ENCODE measurements at places on chromosomes 4 and X. TPM values are rescaled to one million over a fixed set of nuclear protein-coding genes. Genes with fewer than 3 reads are reported as not detected.

The UGT2A1 gene
- 0.59 TPM for total RNA-seq

The EDA2R gene
- total RNA-seq, result 2.5 TPM

The GPR119 gene
- total RNA-seq, result not detected

The PGAM4 gene
- total RNA-seq, result not detected

The NAA11 gene
- not detected for total RNA-seq
